ENCODE measurements at places on chromosomes 3 and 15.

- DNase-seq: no peak
Observed at GRCh38 chr3:32495085-32495484, 7.6 kb downstream of the CMTM6 start.

GRCh38 chr15:99631255-99631654, 65.5 kb downstream of the MEF2A start:
- no peak for DNase-seq

DNA sequence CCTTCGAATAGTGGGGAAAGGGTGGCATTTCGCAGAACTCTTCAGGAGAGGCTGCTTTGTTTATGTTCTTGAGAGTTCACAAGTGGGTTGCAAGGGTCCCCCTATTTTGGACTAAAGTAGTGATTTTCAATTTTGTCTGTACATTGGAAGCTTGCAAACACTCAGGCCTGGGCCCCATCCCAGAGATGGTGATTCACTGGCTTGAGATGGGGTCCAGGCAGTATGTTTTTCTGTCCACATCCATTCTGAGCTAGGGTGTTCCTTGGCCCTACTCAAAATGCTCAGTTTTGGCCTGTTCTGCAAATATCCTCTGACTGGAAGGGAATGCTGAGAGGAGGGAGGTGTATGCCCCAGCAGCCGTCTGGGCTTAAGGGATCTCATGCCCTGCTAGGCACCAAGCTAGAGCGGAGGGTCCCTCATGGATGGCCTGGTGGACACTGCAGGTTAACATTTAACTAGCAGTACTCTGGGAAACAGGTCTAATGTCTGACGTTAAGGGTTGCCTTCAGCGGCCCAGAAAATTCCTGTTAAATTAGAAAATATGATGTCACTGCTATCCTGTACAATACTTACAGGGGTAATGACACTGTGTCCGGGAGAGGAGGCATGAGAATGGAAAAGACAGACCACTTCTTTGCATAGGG, 181.4 kb downstream of the OPA1 start:
- no peak for DNase-seq

- no peak for DNase-seq
Observed at GRCh38 chr15:65038428-65038827, 6.8 kb upstream of the SLC51B start.

DNA sequence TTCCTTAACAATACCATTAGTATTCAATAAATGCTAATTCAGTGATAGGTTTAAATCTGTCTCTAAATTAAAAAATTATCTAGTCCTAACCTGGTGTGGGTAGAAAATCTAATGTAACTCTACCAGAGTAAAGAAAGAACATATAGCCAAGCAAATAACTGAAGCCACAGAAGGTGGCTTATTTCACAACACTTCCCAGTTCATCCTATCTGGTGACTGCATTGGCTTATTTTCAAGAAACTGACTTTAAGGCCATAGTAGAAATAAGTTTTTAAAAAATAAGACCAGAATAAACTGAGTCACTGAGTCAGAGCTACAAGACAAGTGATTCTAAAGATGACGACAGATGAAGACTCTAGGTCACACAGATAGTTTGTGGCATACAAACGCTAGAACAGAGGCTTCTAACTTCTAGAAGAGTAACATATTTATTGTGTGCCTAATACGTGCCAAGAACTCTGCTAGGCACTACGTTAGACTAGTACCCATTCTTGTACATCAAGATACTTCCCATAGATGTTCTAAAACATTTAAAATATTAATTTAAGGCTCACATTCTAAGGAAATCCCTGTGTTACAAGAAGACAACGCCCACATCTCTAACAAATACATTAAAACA, 25.9 kb downstream of the TMCC1 start:
- no peak for DNase-seq

DNA sequence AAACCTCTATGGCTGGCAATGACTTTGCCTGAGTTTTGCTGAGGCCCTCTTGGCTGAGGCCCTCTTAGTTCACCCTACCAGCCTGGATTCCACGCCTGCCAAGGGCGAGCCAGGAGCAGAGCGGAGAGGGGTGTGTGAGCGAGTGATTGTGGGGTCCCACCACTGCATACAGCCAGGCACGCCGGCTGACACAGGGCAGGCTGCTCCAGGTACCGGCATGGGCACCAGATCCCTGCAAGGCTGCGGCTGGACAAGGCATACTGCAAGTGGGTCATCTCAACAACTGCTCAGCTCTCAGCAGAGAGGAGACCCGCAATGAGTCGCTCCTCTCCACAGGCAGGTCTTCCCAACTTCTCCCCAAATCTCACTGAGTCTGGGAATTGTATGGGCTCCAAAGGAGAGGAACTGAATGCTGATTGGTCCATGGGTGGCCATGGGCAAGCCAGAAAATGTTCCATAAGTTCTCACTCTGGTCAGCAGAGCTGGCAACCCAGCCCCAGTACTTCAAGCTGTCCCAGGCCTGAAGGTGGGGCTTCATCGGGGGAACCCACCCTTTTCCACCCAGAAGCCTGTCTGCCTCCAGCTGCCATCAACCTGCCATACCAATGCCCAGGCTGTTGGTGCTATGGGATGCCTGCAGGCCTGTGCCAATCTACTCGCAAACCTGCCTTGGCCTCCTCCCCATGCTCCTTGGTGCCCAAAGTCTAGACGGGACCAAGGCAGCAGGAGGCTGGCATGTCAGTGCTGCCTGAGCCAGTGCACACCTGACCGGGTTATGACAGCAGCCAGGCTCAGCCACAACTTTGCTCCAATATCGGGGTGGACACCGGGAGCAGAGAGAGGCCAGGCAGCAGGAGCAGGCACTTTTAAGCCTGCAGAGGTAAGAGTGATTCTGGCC, 1273.6 kb upstream of the GBE1 start:
- no peak for DNase-seq

DNA sequence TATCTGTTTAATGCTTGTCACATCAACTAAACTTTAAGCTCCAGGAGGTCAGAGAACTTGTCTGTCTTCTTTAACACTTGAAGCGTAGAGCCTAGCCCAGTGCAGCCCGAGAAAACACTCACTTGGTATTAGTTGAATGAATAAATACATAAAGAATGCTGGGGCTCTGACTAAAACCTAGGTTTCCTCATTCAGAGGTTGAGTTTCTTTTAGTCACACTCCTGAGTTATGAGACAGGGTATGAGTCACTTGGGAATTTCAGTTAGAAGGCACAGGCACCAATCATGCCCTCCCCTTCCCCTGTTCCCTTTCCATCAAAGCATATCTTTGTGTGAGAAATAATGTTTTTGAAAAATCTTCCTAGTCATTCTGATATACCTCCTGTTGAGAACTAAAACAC, 589.8 kb upstream of the DPPA4 start:
- no peak for DNase-seq

GRCh38 chr15:65334586-65335231, 30.2 kb downstream of the RNU5B-1 start:
- DNase-seq: no peak

DNA sequence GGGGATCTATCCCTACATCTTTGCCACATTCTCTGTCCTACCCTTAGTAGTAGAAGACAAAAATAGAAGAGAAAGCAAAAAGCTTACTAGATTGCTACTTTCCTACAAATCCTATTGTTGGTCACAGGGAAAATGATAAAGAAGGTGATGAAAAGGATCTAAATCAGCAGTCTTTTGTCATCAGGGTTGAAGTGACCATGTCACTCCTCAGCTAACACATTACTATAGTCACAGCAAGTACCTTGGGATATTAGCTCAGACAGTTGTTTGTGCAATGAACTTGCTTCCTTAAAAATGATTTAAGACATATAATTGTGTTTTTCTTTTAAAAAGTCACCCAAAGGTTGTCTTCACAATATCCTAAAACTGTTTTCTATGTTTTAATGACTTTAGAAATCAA, 6.3 kb downstream of the ST3GAL6 start:
- DNase-seq: no peak

DNA sequence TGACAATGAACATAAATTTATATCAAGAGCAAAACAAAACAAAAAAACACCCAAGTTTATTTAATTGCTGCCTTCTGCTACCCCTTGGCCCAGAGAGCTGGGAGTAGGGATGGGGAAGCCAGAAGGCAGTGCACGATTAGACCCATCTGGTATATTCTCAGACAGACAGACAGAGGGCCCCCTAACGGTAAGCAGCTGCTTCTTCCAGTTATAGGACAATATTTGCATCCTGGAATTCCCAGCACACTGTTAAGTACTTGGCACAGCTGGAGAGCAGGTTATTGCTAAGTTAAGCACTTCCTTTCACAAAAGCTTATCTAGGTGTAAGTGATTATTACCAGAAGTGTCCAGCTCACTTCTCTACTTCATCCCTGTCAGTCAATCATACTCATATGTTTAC, 39.3 kb downstream of the C2CD4B start:
- no peak for DNase-seq

DNA sequence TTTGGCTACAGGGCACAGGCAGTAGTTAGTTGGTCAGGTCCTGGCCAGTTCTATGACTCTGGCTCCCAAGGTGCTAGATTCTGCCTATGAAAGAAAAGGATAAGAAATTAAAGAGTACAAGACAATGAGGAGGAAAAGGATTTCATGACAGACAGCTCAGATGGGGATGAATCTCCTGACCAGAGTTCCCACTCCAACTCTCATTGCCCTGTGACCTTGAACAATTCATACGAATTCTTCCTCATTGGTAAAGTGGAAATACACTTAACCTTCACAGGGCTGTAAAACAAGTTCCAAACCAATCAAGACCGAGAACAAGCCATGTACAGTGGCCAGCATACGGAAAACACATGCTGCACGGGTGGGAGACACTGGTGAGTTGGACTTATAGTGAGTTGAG, 23.7 kb downstream of the CLEC3B start:
- DNase-seq: no peak

- no peak for DNase-seq
Observed at GRCh38 chr3:32847528-32847927, 29.7 kb downstream of the TRIM71 start.

DNA sequence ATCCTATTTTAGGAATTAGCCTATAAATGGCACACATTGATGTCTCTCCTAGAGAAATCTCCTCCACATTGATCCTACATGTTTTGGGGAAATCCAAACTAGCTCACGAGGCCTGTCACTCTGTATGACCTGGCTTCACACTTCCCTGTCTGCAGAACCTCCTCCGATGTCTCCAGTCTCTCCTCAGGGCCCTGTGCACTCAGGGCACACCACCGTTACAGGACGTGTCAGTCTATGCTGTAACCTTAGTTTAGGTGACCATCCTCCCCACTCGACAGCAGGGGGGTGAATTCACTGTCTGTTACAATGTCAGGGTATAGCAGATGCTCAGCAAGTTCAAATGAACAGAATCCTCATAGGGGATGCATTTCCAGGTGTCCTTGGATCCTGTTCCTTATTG, 249.1 kb downstream of the OCA2 start:
- no peak for DNase-seq

DNA sequence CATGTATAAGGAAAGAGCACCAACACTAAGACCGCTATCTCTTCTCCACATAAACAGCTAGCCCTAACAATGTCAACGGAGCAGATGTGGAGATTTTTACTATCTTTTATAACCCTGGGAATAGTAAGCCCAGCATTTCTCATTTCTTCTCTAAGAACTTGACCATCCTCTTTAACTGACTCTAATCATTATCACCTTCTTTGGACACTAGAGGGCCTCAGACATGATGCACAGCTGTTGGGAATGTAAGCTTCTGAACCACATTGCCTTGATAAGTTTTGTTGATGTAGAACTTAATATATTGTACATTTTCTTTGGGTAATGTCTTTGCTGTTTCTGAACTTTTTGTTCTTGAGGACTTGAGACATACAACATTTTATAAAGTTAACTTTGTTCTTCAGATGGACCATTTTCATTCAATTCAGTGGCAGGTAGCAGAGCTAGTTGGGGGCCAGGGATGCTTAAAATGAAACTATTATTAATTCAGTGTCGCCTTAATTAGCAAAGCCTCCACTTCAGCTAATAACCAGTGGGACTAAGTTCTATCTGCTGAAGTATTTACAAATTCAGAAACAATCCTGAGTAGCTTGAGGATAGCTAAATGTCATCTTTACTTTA, 9.6 kb upstream of the TAGLN3 start:
- no peak for DNase-seq

DNA sequence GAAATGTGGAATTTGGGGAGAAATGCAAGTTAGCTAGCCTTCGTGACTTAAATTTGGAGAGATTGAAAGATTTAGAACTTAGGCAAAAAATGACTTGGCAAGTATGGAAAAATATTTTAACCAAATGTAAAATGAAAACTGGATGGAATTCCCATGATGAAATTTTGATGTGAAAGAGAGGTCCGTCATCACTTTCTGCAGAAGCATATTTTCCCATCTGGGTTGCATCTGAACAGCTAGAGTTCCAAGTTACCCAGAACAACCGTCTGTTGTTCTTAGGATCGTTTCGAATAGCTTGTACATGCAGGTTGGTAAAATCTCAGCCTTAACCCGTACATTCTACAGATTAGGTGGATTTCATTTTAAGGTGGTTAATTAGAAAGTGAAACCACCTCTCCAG, 136.3 kb downstream of the GHSR start:
- DNase-seq: no peak

Data from stimulated activated CD4-positive, alpha-beta T cell treated with anti-CD3 and anti-CD28 coated beads, Interleukin-12 subunit alpha, Interleukin-12 subunit beta, amount 100 ng/mL, for 24 hours (primary cell).